ENCODE measurements at places on chromosomes 12 and 14. TPM values are rescaled to one million over a fixed set of nuclear protein-coding genes. Genes with fewer than 3 reads are reported as not detected.

COX8C gene
- total RNA-seq, result not detected

HOXC6 gene
- total RNA-seq, result not detected

GRCh38 chr12:106280106-106280505, 22.4 kb upstream of the TCP11L2 start:
- no peak for DNase-seq

ENDOU gene
- total RNA-seq, result not detected

- DNase-seq, result no peak
Measured at GRCh38 chr12:48285751-48286650, 64.7 kb downstream of the ZNF641 start.

GRCh38 chr12:96880220-96880619, 26.8 kb upstream of the NEDD1 start:
- DNase-seq, result no peak

- DNase-seq, result no peak
Measured at GRCh38 chr12:87320724-87321123, 708.5 kb downstream of the C12orf50 start.

SRP54 gene
- 60.0 TPM for total RNA-seq

- no peak for DNase-seq
Measured at GRCh38 chr12:120758798-120759590, 33.4 kb downstream of the ACADS start.

DNA sequence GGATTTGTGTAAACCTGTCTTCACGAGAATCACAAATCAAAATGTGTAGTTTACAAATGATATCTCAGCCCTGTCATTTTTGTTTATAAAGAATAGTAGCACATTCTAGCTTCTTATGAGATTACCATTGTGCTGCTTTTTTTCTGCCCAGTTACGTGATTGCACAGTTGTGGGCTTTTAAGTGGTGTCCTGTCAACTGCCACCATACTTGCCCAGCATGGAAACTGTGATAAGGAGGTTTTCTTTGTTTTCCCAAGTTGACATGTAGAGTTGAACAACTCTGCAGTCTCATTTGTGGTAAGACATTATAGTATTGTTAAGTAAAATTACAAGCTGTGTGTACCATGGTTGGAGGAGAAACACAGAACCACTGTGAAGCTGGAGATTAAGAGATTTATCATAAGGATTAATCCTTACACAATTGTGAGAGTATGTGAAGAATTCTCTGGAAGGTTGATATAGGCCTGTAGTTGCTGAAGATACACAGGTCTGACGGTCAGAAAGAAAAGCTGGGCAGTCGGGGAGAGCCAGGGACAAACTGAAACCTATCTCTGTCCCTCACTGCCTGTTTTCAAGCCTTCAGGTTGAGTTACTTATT, 12.2 kb downstream of the CHURC1 start:
- DNase-seq, result no peak

DNA sequence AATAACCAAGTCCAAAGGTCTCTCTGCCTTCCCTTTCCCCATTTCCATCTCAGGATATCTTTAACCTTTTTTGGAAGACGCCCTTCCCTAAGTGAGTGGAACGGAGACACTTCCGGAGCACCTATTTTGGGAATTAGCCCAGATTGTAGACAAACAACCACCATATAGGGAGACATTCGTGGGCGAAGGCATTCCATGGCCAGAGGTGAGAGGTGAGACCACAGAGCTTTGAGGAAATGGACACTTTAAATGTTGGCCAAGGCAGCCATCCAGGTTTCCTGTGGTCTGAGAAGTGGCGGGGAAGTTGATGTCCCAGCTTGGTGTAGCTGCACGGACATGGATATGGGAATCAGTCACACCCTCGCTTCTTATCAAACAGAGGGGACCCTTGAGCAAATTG, 69.4 kb upstream of the BDKRB2 start:
- DNase-seq, result no peak

DNA sequence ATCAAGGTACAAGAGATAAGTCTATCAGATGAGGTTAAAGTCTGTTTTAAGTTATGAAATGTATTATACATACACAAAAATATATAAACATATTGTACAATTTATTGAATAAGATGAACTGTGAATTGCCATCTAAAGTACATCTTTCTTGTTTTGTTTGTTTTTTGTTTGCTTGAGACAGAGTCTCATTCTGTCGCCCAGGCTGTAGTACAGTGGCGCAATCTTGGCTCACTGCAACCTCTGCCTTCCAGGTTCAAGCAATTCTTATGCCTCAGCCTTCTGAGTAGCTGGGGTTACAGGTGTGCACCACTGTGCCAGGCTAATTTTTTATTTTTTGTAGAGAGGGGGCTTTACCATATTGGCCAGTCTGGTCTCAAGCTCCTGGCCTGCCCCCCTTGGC, 10.0 kb upstream of the PPP4R3A start:
- DNase-seq, result no peak

DNA sequence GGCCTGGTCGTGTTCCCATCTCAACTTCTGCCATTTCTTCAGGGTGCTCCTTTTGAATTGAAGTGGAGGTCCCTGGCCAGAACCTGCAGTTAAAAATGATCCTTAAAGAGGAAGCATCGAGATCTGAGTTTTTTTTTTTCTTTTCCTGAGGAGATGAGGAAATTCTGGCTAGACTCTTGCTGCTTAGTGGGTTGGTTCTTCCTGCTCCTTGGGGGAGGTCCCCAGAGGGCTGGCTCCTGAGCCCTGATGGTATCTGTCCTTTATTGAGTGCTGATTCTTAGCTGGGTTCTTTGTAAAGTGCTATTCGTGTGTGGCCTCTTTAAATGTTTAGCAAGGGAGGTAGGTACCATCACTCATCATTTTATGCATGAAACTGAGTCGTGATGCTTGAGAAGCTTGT, 11.7 kb downstream of the PELI2 start:
- no peak for DNase-seq

DNA sequence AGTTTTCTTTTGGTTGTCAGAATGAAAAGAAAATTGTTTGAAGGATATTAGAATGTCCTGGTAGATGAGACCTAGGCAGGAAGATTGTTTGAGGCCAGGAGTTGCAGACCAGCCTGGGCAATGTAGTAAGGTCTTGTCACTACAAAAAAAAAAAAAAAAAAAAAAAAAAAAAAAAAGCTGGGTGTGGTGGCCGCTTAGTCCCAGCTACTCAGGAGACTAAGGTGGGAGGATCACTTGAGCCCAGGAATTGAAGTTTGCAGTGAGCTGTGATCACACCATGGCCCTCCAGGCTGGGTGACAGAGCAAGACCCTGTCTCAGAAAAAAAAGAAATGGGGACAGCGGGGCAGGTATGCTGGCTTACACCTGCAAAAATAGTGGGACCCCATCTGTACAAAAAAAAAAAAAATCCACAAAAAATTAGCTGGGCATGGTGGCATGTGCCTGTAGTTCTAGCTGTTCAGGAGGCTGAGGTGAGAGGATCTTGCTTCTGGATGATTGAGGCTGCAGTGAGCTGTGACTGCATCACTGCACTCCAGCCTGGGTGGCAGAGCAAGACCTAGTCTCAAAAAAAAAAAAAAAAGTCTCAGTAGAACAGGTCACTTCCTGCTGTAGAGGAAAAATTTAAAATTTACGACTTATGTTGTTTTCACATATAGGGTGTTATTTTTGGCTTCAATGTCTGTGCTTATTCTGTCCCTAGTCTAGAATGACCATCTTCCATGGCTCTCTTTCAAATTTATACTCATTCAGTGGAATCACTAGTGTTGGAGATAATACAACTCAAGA, 70.7 kb downstream of the PPHLN1 start:
- DNase-seq, result no peak

SCNN1A gene
- 85.5 TPM for total RNA-seq

GRCh38 chr14:59481871-59482540, 2.2 kb downstream of the L3HYPDH start:
- DNase-seq, result no peak

PTPN21 gene
- 16.1 TPM for total RNA-seq

GRCh38 chr14:76908834-76909233, 82.6 kb downstream of the LRRC74A start:
- no peak for DNase-seq

MUCL1 gene
- not detected for total RNA-seq

- DNase-seq, result no peak
Measured at GRCh38 chr12:119673634-119674033, 5.7 kb downstream of the PRKAB1 start.

- DNase-seq, result no peak
Measured at GRCh38 chr12:100584256-100584655, 10.8 kb downstream of the GAS2L3 start.

DNA sequence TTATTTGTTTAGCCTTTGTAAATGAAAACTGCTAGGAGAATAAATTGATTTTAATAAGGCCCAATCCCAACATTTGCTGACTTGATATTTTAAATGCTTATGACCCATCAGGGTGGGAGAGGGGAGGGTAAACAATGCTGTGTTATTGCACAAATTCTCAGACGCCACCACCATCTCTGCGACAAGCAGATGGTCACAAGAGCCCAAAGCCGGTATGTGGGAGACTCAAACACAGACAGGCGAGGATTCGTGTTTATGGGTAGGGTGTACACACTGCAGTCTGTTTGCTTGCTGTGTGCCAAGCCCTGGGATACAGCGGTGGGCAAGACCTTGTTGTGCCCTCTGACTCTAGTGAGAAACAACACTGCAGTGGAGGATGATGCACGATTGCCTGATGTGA, 39.2 kb upstream of the PWP1 start:
- DNase-seq, result no peak

DNA sequence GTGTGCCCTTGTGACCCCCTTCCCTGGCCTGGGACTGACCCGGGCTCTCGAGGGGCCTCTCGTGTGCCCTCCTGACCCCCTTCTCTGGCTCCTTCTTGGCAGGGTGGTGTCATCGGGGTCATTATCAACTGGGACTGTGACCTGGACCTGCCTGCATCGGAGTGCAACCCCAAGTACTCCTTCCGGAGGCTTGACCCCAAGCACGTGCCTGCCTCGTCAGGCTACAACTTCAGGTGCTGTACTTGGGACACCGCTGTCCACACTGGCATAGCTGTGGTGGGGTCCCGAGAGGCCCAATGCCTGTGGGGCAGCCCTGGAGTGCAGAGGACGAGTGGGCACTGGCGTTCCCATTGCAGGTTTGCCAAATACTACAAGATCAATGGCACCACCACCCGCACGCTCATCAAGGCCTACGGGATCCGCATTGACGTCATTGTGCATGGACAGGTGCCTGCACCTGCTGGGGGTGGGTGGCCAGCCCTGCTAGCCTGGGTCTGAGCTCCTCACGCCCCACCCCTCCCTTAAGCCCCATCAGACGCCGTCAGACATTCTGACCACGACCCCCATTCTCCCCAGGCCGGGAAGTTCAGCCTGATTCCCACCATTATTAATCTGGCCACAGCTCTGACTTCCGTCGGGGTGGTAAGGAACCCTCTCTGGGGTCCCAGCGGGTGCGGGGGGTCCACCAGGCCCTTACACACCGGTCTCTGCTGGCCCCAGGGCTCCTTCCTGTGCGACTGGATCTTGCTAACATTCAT, 2.5 kb downstream of the P2RX2 start:
- DNase-seq, result no peak

- no peak for DNase-seq
Measured at GRCh38 chr12:29067430-29067829, 81.6 kb upstream of the FAR2 start.

DNA sequence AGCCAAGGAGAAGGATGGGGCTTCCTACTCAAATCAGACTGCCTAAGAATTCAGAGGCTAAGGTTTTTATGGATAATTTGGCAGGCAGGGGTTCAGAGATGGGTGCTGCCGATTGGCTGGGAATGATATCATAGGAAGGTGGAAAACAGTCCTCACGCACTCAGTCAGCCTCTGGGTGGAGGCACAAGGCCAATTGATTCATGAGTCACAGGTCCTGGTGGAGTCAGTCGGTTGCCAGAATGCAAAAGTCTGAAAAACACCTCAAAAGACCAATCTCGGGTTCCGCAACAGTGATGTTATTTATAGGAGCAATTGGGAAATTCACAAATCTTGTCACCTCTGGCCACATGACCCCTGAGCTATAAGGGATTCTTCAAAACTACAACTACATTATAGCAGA, 105.5 kb downstream of the GXYLT1 start:
- DNase-seq, result no peak

PLD4 gene
- 0.04 TPM for total RNA-seq

All from H1 (cell line).